ENCODE measurements at places on chromosomes 6 and 20.

GRCh38 chr6:17892097-17892686, 95.2 kb downstream of the KIF13A start:
- DNase-seq = no peak

DNA sequence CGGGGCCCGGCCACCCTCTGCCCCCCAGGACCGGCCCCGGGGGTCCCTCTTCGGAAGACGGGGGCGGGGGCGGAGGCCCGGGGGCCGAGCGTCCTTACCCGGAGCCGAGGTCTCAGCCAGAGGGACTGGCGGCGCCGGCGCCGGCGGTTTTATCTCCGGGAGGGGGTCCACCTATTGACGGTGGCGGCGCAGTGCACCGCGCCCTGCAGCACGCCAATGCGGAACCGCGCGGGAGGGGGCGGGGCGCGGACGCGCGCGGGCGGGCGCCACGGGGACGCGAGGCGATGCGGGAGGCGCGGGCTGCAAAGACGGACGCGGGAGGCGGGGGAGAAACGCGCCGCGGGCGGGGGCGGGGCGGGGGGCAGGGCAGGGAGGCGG, at the start of gene EEF1A2:
Gene EEF1A2, minus strand, starts transcription at position 124 of the 378 bp plus-strand sequence. CDS start 1,320 bp downstream, outside the sequence.
- no peak for DNase-seq

- DNase-seq = no peak
Observed at GRCh38 chr6:128370072-128370471, 150.3 kb downstream of the PTPRK start.

- peak; percentile 76 for DNase-seq
Observed at GRCh38 chr6:105014448-105014847, 57.5 kb downstream of the LIN28B start.

GRCh38 chr6:109772883-109773431, 81.9 kb downstream of the FIG4 start:
- no peak for DNase-seq

GRCh38 chr20:63128956-63129355, 87.0 kb downstream of the YTHDF1 start:
- no peak for DNase-seq

- DNase-seq = no peak
Observed at GRCh38 chr20:43776691-43777090, 49.9 kb upstream of the GTSF1L start.

- no peak for DNase-seq
Observed at GRCh38 chr6:106324726-106325335, 729 bp downstream of the ATG5 start.

DNA sequence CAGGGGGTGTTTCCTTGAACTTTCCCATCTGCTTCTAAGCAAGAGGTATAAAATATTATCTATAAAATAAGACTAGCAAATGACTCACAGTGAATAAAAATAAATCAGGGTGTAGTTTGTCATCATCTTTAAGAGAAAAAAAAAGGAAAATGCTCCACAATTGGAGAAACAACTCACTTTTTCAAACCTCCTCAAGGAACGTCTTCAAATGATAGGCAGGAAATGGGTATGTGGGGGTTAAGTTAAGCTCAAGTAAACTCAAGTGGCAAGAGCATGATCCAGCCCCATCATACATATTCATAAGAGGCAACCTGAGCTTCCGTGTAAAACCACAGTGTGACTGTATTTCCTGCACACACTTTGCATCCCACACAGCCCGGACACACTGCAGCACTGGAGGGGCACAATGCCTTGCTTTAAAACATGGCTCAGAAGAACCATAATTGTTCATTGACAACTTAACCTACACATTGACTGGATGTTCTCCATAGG, 58.5 kb upstream of the CEP85L start:
- DNase-seq = peak; percentile 15

GRCh38 chr6:4603291-4603690, 172.9 kb upstream of the CDYL start:
- no peak for DNase-seq
